ENCODE measurements at places on chromosomes 13 and 19.

DNA sequence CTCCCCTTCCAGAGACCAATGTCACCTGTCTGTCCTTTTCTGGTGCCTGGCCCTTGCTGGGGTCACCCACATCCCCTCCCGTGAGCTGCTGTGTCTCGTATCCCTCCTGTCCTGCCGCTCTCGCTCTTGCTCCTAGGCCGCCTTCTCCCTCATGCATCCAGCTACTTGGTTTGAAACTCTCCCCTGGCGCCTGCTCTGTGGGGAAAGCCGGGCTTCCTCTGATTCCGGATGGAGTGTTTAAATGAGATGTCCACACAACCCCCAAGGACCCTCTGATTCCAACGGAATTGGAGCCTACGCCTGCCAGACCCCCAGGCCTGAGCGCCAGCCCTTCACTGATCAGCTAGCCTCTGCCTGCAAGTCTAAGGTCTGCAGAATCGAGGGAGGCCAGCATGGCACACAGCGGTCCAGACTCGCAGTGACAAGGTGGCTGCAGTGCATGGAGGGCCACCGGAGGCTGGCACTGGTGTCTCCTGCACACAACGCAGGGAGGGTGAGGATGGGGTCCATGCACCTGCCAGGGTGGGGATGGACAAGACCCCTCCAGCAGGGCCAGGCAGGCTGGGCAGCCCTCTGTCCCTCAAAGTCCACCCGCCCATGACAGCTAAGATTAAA, 47.2 kb downstream of the RFX2 start:
- peaks cover 16% of the 10 kb centered on the region for H3K4me1 ChIP-seq
- no peak overlapping the region for H3K27ac ChIP-seq
- no peak for DNase-seq
- H3K4me3 ChIP-seq: no peak overlapping the region
- no peaks in the 10 kb centered on the region for H3K36me3 ChIP-seq

DNA sequence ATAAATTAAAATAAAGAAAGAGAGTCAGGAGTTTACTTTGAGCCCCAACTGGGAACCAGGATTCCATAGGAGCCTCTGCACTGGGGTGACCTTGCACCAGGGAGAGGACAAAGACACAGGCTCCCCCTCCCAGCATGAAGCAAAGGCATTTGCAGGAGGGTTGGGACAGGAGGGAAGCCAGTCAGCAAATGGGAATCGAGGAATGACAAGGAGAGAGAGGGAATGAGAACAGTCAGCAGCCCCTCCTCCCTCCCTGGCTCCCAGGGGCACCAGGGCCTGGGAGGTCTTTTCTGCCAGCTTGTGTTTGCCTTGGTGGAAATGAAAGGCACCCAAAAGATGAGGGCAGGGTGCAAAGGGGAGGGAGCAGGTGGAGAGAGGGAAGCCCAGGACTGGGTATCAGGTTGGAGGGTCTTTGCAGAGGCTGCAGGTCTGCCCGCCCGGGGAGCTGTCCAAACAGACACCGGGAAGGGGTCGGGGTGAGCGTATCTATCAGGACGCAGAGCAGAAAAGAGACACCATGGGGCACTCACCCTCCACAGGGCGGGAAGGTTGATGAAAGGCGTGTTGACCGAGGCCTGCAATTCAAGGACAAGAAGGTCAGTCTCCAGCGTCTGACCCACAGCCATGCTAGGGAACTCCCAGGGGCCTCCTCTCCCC, 3.8 kb downstream of the SBSN start:
- H3K27ac ChIP-seq: no peak overlapping the region
- H3K4me3 ChIP-seq: no peak overlapping the region
- no peaks in the 10 kb centered on the region for H3K36me3 ChIP-seq

DNA sequence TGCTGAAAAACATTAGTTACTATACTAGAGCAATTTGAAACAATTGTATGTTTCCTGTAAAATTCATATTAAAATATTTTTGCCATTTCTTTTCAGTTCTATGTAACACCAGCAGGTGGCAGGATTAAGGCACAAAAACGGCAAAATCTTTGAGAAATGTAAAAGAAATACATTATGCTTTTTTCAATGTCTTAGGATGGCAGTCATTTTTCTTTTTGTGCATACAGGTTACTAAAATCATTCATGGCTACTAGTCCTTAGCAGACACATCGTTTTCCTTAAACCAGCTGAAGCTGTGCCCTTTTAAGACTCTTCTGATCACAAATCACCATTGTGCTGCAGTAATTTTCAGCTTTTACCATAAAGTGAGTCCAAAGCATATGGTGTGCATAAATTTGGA, 800.7 kb upstream of the SLITRK5 start:
- DNase-seq: no peak
- no peaks in the 10 kb centered on the region for H3K27me3 ChIP-seq
- H3K36me3 ChIP-seq: no peaks in the 10 kb centered on the region
- H3K4me3 ChIP-seq: no peak overlapping the region
- H3K4me1 ChIP-seq: no peaks in the 10 kb centered on the region

- H3K4me3 ChIP-seq: no peak overlapping the region
- DNase-seq: no peak
Measured at GRCh38 chr13:28470296-28470695, 24.6 kb downstream of the FLT1 start.

GRCh38 chr13:68719815-68720214, 1387.8 kb upstream of the ATXN8OS start:
- H3K27ac ChIP-seq: no peak overlapping the region
- H3K4me1 ChIP-seq: no peaks in the 10 kb centered on the region
- no peaks in the 10 kb centered on the region for H3K27me3 ChIP-seq
- DNase-seq: no peak

DNA sequence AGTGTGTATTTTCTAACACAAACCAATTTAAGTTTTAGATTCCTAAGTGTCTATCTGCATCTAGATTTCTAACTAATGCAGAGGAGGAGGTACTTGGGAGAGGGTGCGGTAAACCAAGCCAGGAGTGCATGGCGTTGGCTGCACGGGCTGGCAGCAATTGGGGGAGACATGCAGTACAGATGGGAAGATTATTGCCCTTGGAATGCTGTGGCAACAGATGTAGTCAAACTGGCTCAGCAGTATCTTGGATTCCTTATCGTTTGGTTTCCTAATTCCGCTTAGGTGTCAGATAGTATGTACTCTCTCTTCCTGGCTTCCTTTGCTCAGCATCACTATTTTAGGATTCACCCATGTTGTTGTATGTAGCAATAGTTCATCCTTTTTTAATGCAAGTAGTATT, 29.4 kb upstream of the STK24 start:
- no peak overlapping the region for H3K27ac ChIP-seq
- DNase-seq: no peak
- H3K36me3 ChIP-seq: no peaks in the 10 kb centered on the region
- no peak overlapping the region for H3K4me3 ChIP-seq

DNA sequence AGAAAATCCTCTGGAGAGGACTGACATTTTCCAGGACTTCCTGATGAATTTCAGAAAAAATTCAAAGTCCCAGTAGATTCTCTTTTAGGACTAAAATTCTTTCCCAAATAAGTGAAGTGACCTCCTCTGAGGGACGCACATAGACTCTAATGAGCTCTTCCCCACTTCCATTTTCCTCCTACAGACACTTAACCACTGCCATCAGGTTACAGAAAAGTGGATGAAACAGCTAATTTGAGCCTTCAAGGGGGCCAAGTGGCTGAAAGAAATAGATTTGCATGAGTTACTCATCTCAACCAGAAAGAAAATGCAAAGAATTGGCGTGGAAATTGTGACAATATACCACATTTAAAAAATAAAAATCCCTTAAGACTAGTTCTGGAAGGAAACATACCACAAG, 185.3 kb upstream of the EDNRB start:
- H3K36me3 ChIP-seq: no peaks in the 10 kb centered on the region
- no peaks in the 10 kb centered on the region for H3K27me3 ChIP-seq
- no peaks in the 10 kb centered on the region for H3K4me1 ChIP-seq
- no peak overlapping the region for H3K4me3 ChIP-seq
- H3K27ac ChIP-seq: no peak overlapping the region

- no peak for DNase-seq
- no peaks in the 10 kb centered on the region for H3K4me1 ChIP-seq
- H3K27ac ChIP-seq: no peak overlapping the region
- H3K4me3 ChIP-seq: no peak overlapping the region
- H3K36me3 ChIP-seq: peaks cover 47% of the 10 kb centered on the region
- no peaks in the 10 kb centered on the region for H3K27me3 ChIP-seq
Measured at GRCh38 chr19:47266401-47266941, 8.2 kb upstream of the INAFM1 start.

DNA sequence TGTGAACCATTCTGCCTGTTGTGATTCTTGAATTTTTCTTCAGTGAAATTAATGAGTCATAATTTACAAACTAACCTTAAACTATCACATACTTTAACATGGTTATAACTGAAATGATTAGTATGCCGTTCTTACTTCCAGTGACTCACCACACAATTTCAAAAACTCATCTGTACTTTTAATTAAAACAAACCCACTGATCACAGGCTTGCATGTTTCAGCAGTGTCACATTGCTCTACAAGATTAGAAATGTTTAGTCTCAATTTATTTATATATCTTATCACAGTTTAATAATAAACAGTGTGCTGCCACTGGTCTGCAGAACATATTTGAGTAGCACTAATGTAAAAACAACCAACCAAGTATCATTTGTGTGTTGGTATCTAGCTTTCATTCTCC, 2227.9 kb upstream of the PCDH20 start:
- H3K27ac ChIP-seq: no peak overlapping the region
- no peak overlapping the region for H3K4me3 ChIP-seq
- H3K4me1 ChIP-seq: no peaks in the 10 kb centered on the region
- no peaks in the 10 kb centered on the region for H3K36me3 ChIP-seq

- H3K4me1 ChIP-seq: peaks cover 6% of the 10 kb centered on the region
- DNase-seq: no peak
- no peak overlapping the region for H3K27ac ChIP-seq
- no peaks in the 10 kb centered on the region for H3K27me3 ChIP-seq
Measured at GRCh38 chr13:50464349-50465251, 378.9 kb downstream of the DLEU7 start.

DNA sequence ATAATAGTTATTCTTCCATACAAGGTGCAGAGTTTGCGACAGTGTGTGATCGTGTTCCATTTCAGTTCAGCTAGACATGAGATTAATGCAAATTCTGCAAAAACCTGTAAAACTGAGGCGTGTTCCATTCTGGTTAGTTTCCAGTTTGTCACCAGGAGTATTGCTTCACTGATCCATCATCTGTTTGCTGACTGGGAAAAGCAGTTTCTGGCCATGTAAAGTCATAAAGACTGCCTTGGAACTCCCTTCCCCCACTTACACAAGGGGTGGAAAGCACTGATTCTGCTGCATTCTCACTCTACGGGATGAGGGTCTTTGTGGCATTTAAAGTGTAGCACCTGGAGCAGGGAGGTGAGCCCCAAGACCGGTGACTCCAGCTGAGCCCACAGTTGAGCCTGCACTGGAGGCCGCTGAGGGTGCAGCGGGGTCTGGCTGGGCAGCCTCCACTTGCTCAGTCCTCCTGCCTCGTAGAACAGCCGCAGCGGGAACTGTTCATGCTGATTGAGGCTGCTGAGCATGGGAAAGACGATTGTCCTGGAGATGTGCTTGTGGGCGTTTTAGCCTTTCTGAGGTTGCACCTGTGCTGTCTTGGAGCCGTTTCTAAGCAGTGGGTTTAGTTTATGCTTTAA, 2.0 kb downstream of the ZNF57 start:
- H3K4me1 ChIP-seq: peaks cover 27% of the 10 kb centered on the region
- DNase-seq: no peak
- H3K27me3 ChIP-seq: no peaks in the 10 kb centered on the region
- no peak overlapping the region for H3K27ac ChIP-seq
- H3K36me3 ChIP-seq: peaks cover 10% of the 10 kb centered on the region

DNA sequence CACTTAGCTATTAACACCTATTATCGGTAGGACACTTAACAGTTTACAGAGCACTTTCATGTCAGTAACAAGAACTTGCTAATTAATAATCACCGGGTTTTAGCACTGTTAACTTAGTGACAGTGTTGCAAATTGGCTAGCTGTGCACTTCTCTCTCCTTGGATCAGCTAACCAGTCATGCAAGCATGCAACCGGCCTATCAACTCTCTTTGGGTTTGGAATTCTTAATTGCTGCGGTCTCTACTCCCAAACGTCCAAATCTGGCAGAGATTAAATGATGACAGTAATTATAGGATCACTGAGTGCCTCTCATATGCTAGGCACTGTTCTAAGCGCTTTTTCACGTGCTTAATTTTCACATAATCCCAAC, 1.2 kb downstream of the EPS15L1 start:
- H3K4me3 ChIP-seq: peak overlapping the region; percentile 79
- no peaks in the 10 kb centered on the region for H3K27me3 ChIP-seq
- H3K4me1 ChIP-seq: peaks cover 48% of the 10 kb centered on the region
- peak overlapping the region; percentile 5 for H3K27ac ChIP-seq
- no peak for DNase-seq
- peaks cover 2% of the 10 kb centered on the region for H3K36me3 ChIP-seq
